Cerebellar nuclear complex (tissue), 1 donor: ENCODE measurements at places on chromosomes 2 and 18.

- no peak for DNase-seq
Measured at GRCh38 chr2:34305587-34305986, 706.5 kb upstream of the FAM98A start.

- DNase-seq = no peak
Measured at GRCh38 chr2:135212757-135213156, 160.7 kb downstream of the RAB3GAP1 start.

DNA sequence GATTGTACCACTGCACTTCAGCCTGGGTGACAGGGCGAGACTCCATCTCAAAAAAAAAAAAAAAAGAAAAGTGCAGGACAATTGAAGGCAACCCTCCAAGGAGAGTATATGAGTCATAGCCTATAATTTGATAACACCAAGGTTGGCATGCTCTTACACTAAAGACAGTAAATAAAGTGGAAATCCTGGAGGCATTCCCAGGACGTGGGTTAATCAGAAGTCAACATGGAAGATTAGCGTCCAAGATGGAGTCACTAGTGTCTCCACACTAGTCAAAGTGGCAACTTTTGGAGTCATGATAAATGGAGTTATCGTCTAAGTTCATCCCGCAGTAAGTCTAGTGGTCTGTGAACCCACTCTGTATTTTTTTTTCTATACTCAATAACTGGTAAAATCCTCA lies 21.2 kb upstream of the UGGT1 start:
- DNase-seq = no peak

DNA sequence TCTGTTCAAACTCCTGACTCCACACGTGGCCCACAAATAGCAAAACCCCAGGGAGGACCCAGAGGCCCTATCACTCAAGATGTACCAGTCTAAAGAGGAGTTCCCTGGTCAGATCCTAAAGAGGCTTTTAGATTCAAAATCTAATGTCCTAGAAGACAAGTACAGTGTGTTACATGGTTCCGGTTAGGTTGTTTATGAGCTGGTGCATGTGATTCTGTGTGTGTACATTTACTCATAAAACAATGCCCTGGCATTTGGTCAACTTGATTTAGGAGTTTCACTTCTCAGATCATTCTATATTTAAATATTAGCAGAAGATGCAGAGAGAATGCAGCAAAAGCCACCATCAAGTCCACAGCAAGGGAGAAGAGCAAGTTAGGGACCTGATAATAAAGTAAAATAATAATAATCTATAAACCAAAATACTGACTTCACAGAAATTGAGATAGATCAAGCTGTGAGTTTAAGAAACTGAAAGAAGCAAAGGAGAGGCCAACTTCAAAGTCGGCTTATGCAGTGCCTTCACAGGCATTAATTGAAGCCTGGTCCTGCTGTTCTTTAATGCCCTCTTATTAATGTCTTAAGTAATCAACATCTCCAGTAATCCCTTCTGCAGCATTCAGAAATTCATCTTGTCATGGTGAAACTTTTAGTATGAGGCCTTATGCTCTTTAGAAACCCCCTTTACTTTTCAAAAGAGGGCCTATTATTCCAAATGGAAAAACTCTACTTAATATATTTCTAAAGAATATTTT lies 4.2 kb upstream of the AP1S3 start:
- DNase-seq = no peak

DNA sequence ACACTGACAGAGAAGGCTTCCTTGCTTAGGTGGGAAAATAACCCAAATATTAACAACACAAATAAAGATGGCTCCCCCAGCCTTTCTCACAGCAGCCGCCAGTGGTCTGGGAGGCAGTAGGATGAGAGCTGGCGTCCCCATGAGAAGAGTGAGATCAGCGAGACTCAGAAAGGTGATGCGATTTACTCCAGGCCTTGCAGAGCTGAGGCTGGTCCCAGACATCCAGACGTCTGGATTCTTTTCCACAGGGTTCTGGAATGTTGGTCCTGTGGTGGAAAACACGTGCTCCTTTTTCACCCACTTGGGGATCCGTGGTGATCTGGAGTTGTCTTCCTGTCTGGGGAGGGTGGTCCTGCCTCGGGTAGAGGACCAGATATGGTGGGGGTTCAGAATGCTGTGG lies 190.6 kb downstream of the CTIF start:
- no peak for DNase-seq

DNA sequence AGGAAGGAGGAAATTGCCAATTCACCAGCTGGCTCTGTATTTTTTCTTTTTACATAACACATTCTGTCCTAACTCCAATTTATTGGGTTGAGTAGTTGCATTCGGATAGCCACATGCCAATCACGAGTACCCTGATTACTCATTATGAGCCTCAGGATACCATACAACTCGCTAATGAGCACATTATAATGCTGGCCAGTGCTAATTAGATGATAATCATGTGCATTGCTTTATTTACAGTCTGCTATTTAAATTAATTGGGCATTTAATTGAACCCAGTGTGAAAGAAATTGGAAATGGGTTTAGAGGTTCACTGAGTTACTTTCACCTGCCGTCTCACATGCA lies 15.2 kb downstream of the G6PC2 start:
- DNase-seq = no peak

DNA sequence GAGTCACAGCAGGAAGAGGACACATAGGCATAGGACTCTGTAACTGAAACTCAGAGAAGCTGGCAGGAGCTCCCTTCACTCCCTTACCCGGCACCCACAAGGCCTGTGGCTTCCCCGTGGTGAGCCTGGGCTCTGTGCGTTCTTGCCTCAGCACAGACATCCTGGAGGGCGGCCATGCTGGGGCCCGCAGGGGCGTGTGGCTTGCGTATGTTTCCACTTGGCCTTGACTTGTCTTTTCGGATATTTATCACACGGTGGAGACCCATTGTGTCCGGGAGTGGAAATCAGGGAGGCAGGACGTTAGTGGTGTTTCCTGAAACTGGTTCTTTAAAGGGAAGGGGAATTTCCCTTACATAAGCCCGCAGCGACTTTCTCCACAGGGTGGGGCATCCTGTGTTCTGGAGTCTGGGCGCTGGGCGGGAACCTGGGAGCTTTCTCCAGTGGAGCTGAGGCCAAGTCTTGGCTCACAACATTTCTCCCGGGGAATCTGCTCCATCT lies 49.9 kb upstream of the EML6 start:
- DNase-seq = no peak

DNA sequence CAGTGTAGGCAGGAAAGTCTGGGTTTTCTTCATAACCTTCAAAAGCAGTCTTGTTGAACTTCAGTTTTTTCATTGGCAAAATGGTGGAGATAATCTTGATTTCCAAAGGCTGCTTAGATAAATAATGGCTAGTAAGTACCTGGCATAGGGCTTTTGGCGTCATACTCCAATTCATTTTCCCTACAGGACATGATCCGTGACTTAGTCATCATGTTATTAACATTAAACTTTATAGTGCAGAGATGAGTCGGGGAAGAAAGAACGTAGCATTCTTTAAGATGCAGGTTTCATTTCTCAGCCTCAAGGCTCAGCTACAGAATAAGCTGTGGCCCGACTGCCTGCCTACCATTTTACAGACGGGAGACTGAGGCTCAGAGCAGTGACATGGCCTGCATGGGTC lies 64.0 kb downstream of the RALBP1 start:
- DNase-seq = no peak

- no peak for DNase-seq
Measured at GRCh38 chr2:215879977-215880940, 133.1 kb downstream of the MREG start.

- no peak for DNase-seq
Measured at GRCh38 chr2:238265605-238266004, 22.8 kb downstream of the PER2 start.

- no peak for DNase-seq
Measured at GRCh38 chr2:173264603-173265366, 89.9 kb upstream of the CDCA7 start.

DNA sequence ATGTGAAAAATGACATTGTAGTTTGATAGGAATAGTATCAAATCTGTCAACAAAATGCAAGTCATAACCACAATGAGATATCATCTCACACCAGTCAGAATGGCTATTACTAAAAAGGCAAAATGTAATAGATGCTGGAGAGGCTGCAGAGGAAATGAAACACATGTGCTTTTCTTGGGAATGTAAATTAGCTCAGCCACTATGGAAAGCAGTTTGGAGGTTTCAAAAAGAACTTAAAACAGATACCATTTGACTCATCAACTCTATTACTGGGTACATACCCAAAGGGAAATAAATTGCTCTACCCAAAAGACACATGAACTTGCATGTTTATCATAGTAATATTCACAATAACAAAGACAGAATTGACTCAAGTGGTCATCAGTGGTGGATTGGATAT lies 572.6 kb downstream of the TRIB2 start:
- no peak for DNase-seq

GRCh38 chr2:155689791-155690190 lies 642.7 kb downstream of the NR4A2 start:
- no peak for DNase-seq

DNA sequence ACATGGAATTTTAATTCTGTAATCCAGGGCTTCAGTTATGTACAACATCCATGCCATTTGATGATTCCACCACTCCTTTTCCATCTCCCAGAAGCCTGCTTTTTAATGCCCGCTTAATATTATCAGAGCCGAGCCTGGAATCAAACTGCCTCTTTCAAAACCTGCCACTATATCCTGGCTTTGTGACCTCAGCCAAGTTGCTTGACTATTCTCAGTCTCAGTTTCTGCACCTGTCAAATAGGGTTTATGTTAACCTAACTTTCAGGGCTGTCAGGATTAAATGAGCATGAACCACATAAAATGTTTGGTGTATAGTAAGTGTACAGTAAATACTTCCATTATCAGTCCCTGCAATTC lies 108.7 kb downstream of the XRCC5 start:
- no peak for DNase-seq

GRCh38 chr2:96075199-96075771 lies 40.6 kb upstream of the GPAT2 start:
- no peak for DNase-seq

- no peak for DNase-seq
Measured at GRCh38 chr18:35127201-35127600, 86.0 kb downstream of the MAPRE2 start.

DNA sequence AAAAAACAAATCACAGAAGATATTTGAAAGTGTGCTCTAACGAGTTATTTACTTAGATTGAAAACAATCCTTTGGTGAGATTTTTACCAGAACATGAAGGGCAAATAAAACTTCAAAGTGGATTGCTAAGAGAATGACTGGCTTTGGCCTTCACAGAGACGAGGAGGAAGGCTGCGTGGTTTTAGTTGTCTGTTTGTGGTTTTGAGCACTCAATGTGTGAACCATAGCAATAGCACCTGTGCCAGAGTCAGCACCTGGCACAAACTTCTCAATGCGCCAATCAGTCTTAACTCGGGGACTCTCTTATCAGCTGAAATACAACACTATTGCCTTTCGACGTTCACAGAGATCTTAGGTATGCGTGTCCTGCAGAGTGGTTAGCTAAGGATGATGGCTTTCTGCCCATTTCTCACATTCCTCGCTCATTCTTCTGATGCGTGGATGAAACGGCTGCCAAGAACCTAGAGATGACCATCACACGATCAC lies 70.0 kb downstream of the MBP start:
- no peak for DNase-seq

DNA sequence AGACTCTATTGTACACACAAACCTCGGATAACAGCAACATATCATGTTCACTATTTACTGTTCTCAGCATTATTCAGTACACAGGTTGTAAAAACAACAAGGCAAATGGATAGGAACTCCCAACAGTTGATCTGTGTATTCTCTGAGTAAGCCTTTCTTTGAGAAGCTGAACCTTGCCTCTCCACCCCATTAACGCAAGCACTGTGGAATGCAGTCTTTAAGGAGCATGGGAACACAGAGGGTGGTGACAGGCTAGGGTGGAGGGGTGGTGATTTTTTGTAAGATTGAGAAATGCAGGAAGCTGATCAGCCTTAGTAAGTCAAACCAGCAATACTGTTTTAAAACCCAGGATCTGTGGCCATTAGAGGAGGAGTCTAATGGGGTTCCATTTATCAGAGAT lies 19.6 kb upstream of the SERPINB11 start:
- no peak for DNase-seq

GRCh38 chr2:151302879-151303278 lies 13.4 kb upstream of the NMI start:
- no peak for DNase-seq
